AG08396 (cell line): ENCODE measurements at places on chromosomes 16 and 17.

DNA sequence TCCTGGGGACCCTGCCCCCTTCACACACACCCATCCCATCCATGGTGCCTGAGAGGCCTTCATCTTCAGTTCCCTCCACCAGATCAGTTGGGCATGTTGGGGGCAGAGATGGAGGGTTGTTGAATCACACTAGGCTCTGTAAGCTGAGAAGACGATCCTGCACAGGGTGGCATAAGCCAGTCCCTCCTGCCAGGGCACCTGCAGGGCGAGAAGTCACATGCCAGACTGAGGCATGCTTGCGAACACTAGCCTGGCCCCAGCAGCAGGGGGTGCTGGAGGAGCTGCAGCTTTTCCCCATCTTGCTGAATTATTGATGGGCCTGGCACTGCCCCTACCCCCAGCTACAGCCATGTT, 6.1 kb upstream of the TBX2 start:
- no peak for DNase-seq

DNA sequence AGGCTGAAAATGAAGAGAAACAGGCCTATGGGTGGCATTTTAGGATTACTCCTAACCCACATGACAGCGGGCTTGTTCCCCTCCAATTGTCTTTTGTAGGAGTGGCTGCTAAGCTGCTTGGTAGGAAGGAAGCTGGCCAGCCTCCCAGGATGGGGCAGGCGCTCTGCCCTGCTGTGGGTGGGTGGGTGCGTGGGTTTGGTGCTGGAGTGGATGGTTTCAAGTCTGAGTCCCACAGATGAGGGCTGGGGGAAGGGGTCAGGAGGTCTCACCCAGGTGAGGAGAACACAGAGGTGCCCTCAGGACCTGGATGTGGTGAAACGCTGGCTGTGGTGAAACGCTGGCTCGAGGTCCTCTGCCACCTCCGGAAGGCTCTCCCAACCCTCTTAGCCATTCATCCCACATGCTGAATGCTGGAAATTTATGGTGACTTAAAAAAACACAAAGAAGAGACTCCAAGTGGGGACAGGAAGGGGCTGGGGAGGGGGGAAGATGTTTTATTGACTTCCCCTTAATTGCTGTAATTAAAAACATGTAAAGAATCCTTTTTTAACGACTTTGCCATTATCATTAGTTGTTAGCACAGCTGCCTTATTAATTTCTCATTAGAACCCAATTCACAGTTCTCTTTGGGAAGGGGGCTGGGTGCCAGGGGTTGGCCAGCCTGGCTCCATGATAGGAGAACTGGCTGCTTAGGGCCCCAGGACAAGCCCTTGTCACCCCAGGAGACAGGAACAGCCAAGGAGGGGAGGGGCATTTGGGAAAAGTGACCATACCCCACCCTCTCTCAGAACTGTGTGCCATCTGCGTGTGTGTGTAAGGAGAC, 153.5 kb upstream of the CDC42EP4 start:
- no peak for DNase-seq

- peak; percentile 81 for DNase-seq
Measured at GRCh38 chr16:29848420-29849297, 14.4 kb downstream of the CDIPT start.

- DNase-seq, result no peak
Measured at GRCh38 chr16:1863681-1864460, 8.1 kb downstream of the MEIOB start.

- DNase-seq, result no peak
Measured at GRCh38 chr17:4944163-4944553, 4.1 kb downstream of the RNF167 start.

DNA sequence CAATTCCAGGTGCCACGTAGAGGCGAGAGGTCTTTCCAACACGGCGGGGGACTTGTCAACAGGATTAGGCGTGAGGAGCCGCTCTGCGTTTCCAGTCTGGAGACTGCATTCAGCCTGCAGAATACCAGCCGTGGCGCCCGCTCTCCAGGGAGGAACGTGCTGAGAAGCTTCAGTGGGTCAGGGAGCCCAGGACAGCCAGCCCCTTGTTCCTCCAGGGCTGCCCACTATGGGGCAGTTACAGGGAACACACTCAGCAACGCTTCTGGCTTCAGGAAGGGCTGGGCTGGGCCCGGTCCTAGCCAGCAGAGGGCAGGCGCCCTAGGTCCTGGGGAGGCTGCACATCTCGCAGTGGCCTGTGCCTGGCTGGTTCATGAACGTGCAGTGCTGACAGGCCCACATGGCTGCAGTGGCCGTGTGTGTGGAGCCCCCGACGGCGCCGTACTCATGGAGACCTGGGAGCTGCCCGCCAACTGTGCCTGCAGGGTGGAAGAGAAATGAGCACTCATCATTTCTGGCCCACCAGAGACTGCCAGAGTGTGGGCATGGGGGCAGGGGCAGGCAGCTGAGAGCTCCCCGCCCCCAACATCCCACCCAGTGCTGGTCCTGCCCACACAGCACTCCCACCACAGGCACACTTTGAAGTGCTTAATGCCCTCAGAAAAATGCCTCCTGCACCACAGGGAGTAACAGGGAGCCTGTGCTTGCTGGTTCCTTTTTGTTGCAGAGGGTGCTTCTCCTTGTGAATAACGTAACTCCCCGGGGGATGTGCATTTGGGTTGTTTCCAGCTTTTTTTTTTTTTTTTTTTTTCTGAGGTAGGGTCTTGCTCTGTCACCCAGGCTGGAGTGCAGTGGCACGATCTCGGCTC, 7.0 kb upstream of the FAAP100 start:
- no peak for DNase-seq

GRCh38 chr16:57503366-57503765, 17.1 kb upstream of the DOK4 start:
- DNase-seq, result no peak

DNA sequence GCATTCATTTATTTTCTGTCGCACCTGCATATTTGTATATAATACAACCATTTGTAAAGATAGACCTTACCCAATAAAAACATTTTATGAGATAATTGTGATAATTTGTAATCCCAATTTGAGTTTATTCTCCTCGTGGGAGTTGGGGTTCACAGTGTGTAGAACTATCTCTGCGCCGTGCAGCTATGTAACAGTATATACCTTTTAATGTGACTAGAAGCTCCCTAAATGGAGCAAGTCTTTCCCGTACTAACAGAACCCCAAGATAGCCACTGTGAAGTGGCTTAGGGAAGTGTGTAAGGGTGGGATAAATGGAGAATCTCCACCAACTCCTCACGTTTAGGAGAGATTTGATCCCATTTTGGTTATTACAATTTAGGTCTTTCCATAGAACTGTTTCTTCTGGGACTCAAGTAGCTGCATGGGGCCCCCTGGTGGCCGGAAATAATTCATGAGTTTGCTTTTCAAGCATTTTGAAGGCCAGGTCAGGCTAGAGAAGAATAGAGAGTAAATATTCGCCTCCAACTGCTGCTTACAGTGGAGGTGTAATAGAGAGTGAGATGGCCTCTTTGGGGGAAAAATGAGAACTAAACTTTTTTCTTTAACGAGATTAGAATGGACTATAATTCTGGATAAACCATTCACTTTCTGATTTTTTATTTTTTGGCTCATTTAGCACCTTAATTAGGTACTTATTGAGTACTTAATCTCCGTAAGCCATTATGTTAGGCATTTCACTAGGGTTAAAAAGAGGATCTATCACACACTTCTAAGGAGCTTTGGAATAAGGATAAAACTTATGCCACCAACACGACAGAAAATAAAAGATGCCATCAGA, 4.5 kb downstream of the TMEM100 start:
- DNase-seq, result peak; percentile 29

DNA sequence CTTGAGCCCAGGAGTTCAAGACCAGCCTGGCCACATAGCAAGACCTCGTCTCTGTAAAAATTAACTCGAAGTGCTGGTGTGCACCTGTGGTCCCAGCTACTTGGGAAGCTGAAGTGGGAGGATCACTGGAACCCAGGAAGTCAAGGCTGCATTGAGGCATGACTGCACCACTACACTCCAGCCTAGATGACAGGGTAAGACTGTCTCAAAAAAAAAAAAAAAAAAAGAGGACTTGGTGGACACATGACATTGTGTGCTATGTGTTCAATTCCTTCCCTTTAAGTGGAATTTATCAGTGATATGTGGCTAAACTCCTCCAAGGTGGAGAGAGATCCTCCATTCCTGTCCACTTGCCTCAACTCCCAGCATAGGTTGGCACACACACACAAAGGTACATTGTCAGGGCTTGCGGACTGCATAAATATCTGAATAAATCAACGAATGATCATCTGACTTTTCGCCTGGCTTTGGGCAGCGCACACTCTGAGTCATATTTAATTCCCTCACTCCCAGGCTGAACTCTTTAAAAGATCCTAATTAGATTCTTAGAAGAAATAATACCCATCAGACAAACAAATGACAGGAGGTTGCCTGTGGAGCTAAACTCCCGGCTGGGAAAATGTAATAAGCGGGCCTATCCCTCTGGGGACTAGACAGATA, 25.0 kb upstream of the SYT17 start:
- no peak for DNase-seq

DNA sequence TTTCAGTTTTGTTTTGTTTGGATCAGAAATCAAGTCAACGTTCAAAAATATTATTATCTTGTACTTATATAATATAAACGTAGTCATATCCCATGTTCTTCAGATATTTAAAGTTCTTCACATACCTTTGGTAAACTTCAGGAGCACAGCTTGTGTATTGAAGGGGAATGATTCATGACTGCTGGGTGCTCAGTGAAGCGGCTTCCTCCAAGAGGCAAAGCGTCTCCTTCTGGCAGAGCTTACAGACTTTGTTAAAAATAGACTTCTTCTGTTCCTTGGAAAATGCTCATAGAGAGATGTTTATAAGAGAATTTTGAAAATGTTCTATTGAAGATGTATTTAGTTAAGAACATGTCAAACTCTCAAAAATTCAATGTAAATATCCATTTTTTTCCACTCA, 155.6 kb upstream of the CNTNAP4 start:
- DNase-seq, result no peak

- DNase-seq, result no peak
Measured at GRCh38 chr16:53093162-53093744, 38.5 kb downstream of the CHD9 start.

GRCh38 chr17:15957206-15957605, 12.3 kb downstream of the ADORA2B start:
- no peak for DNase-seq

DNA sequence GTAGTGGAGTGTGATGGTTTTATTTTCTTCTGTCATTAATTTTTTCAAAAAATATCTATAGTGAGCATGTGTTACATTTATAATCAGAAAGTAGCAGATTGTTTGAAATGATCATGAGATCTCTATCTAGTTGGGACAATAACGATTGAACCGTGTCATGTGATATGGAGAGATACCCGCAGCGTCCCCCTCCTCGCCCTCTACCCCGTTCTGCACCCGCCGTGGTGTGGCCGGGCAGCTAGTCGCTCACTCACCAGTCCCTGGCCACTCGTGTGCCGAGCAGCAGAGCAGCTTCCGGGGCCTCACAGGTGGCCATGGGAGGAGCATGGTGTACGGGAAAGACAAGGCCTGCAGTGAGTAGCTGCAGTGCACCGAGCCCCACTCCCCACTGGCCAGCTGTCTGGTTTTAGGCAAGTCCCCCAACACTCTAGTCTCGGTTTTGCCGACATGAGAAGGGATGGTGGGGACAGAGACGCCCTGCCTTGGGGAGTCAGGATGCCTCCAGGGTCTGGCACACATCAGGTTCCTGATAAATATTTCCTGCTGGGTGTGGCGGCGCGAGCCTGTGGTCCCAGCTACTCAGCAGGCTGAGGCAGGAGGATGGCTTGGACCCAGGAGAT, 15.3 kb downstream of the MLYCD start:
- no peak for DNase-seq

DNA sequence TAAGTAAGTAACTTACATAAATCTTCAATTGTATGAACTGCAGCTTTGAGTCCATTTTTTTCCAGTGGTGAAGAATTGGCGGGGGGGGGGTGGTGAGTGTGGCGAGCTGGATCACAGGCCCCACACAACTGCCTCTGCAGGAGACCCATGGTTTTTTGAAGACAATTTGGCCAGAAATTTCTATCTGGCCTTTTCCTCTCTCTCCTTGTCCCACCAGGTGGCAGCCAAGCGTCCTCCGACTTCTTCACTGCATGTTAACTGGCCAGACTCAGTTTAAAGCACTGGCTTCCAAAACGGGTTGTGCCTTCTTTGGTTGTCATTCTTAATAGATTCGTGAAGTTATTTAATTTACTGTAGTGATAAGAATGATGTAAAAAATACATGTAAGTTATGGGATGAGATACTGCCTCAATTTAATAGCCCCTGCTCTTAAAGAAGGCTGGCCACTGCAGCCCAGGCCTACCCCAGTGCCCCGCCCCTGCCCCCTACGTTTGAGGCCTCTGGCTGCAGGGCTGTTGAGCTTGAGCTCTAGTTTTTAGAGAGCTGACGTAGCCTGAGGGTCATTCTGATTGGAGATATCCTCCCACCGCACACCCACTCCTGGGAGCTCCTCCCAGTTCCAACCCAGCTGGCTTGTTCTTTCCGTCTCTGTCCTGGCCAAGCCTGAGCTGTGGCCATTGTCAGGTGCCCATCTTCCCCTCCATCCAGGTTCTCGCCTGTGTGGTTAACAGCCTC, 36.4 kb downstream of the AKAP1 start:
- DNase-seq, result peak; percentile 71

DNA sequence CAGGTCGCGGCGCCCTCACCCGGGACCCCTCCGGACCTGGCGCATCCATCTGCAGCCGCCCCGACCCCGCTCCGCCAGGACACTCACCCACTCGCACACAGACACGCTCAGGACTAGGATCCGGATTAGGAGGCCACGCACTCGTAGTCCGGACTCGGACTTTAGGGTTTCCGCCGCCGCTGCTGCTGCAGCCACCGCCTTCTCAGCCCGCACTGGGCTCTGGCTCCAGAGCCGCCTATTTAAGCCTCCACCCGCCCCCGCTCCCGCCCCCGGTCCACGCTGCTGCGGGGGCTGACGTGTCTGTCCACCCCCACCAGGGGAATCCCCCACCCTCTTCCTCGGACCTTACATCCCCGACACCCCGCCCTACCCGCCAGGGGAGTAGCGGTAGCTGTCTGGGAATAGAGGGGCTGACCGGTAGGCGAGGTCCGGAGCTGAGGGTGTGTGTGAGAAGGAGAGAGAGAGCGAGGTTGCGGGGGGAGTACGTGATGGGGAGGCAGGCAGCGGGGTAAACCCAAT, at the start of gene RRAD:
RRAD (minus strand) TSS at position 214 of the 519 bp plus-strand sequence. CDS start 356 bp downstream, outside the sequence.
- peak; percentile 75 for DNase-seq

GRCh38 chr17:64504769-64505339, 1.2 kb downstream of the DDX5 start:
- DNase-seq, result no peak

GRCh38 chr17:50976951-50977472, 110.9 kb upstream of the TOB1 start:
- DNase-seq, result no peak

- no peak for DNase-seq
Measured at GRCh38 chr16:79662669-79663313, 62.3 kb upstream of the MAF start.

DNA sequence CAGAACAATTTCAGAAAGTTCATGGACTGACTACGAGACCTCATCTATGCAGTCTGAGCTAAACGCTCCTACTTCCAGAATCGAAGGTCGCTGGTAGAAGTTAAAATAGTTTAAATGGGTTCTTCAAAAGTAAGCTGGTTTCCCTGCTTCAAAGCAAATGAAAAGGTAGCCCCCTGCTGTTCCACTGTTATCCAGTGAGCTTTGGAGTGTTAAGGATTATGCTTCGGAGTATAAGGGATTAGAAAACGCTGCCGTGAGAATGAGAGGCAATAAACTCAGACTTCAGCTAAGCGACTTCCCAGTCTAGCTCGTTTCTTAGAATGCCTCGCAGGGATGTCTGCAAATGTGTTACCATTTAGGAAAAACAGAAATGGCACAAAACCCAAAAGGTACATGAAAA, 12.4 kb downstream of the MLYCD start:
- no peak for DNase-seq

GRCh38 chr17:76405967-76406647, 21.7 kb downstream of the SPHK1 start:
- DNase-seq, result no peak
